ENCODE measurements at places on chromosomes 1 and 21.

DNA sequence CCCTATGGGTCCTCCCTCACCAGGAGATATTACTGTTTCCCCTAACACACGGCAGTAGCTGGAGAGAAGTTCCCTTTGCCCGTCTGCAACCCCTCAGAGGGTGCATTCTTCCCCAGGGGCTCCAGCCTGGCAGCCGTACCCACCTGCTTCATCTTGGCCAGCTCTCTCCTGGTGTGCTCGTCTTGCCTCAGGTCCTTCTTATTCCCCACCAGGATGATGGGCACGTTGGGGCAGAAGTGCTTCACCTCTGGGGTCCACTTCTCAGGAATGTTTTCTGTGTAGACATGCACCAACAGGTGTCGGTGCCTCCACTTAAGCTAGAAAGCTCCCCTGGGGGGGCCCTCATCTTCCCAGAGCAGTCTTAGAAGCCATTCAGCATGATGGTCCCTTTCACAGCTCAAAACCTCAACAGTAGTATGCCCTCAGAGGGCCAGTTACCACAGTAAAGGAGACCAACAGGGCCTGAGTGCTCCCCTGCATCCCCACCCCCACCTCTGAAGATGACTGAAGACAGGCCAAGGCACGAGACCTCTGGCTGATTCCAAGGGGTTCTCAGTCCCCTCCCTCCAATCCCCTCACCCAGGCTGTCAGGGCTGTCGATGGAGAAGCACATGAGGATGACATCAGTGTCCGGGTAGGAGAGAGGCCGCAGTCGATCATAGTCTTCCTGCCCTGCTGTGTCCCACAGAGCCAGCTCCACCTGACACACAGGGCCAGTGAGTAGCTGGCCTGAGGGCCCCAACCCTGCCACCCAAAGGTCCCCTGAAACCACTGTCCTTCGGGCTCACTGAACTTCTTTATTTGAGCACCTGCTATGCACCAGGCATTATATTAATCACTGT lies 4.3 kb downstream of the RHOC start:
- DNase-seq, result no peak

- no peak for DNase-seq
Observed at GRCh38 chr1:154987326-154987725, 4.2 kb downstream of the FLAD1 start.

- no peak for DNase-seq
Observed at GRCh38 chr1:23216771-23217420, 406 bp downstream of the HTR1D start.

DNA sequence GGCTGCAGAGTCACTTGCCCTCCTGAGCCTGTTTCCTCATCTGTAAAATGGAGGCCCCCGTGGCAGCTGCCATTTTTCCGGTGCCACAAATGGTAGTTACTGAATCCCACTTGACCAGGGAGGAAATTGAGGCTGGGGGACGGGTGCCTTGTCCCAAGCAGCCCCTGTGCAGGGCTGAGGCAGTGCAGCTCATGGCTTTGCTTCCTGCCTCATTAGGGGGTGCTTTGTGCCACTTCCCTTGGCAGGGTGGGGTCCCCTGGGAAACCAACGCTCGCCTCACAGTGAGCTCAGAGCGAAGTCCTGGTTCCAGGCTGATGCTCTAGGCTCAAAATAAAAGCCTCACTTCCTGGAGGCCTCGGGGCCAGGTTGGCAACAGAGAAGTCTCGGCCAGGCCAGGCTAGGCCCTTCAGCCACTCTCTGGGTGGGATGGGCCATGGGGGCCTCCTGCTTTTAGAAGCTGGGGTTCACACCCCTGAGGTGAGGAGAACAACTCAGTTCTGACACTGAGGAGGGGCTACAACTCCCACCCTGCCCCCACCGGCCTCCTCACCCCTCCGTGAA lies 6.8 kb downstream of the LAPTM5 start:
- no peak for DNase-seq

GRCh38 chr1:6108937-6109614 lies 63.4 kb downstream of the KCNAB2 start:
- peak; percentile 50 for DNase-seq

GRCh38 chr1:99642053-99642452 lies 3.9 kb upstream of the PALMD start:
- DNase-seq, result no peak

DNA sequence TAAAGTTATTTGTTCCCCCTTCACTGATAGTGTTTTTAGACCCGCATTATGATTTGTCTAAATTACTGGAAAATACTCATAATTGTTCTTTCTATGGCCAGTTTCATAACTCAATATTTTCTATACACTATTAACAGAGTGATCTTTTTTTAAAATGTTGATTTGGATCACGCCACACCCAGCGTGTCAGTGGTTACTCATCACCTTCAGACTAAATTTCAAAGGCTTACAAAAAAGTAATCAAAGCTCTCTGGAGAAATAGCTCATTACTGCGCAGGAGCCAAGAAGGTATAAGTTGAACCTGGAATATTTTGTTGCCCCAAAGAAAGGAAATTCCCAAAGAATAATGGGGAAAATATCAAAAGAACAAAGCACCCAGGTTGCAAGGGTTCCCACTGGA lies 104.9 kb downstream of the EVI5 start:
- DNase-seq, result no peak

- DNase-seq, result no peak
Observed at GRCh38 chr1:219651993-219652392, 39.1 kb upstream of the ZC3H11B start.

GRCh38 chr1:89440911-89441310 lies 77.1 kb downstream of the GBP6 start:
- DNase-seq, result no peak

DNA sequence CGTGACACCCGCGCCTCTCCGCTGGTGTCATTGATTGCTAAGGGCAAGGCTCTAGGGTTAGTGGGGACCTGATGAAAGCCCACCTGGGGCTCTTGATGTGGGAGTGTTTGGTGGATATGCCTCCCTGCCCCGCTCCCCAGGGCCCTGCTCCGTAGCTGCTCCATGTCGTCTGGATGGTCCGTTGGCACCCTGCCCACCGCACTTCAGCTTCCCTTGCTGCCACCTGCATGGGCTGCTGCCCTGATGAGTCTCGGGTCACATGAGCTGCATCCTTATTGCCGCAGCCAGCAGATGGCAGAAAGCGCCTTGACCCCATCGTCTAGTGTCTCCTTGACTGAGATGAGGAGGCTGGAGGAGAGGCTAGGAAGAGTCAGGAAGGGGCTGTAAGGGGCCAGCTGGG lies 439.4 kb downstream of the CAMTA1 start:
- DNase-seq, result no peak

DNA sequence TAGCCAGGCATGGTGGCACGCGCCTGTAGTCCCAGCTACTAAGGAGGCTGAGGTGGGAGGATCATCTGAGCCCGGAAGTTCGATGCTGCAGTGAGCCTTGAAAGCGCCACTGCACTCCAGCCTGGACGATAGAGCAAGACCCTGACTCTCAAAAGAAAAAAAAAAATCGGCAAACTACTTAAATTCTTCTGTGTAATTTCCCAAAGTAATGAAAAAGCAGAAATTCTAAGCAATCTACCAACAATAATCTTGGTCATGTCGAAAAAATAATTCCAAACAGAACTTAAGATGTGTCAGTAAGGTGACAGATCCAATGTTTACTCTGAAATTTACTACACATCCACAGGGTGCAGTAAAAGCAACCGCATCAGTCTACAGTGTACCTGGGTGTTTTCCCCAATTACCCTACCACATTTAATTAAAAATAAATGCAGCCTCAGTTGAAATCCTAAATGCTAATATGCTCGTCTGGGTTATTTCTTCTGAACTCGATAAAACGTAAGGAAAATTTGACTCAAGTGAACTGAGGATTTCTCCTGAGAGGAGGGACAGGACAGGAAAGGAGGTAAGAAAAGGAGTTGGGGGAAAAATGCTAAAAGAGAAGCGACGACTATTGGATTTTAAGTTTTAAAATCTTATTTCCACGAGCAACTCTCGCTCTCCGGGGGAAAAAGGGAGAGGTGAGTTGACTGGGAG lies 801 bp downstream of the EPRS1 start:
- DNase-seq, result peak; percentile 14

DNA sequence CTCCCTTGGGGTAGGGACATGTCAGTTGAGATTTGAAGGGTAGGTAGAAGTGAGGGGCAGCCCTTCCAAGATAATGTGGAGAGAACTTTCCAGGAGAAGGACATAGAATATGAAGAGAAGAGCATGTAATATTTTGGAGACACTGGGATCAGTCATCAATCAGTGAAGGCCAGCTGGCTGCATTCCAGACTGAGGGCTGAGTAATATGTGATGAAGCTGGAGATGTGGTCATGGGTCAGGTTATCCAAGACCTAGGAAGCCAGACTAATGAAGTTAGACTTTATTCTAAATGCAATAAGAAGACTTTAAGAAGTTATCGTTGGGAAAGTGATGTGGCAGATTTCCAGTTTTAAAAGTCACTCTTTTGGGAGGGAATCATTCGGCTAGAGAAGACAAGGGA lies 262.0 kb downstream of the HMCN1 start:
- no peak for DNase-seq

DNA sequence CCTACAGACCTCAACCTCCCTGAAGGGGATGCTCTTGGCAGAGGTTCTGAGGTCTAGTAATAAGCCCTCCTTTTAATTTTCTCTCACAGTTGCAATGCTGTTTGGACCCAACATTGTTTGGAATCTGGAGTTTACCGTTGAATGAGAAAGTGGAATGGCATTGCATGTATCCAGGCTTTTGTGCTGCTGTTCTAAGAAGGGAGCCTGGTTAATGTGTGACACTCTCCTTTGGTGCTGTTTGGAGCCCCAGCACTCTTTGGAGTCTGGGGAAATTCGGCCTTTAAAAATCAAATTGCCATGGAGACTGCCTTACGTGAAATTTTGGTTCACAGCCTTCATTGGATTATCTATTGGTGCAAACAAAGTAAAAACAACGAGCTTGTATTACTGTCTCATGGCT lies 23.7 kb upstream of the TMEM61 start:
- no peak for DNase-seq

- DNase-seq, result no peak
Observed at GRCh38 chr1:18769140-18769539, 90.3 kb downstream of the TAS1R2 start.

- no peak for DNase-seq
Observed at GRCh38 chr1:60890664-60891063, 191.7 kb upstream of the NFIA start.

GRCh38 chr1:205056956-205057568 lies 14.1 kb downstream of the CNTN2 start:
- DNase-seq, result no peak

GRCh38 chr1:80594013-80594412 lies 1206.7 kb upstream of the ADGRL2 start:
- DNase-seq, result no peak

- no peak for DNase-seq
Observed at GRCh38 chr1:219798283-219799030, 129.9 kb downstream of the SLC30A10 start.

DNA sequence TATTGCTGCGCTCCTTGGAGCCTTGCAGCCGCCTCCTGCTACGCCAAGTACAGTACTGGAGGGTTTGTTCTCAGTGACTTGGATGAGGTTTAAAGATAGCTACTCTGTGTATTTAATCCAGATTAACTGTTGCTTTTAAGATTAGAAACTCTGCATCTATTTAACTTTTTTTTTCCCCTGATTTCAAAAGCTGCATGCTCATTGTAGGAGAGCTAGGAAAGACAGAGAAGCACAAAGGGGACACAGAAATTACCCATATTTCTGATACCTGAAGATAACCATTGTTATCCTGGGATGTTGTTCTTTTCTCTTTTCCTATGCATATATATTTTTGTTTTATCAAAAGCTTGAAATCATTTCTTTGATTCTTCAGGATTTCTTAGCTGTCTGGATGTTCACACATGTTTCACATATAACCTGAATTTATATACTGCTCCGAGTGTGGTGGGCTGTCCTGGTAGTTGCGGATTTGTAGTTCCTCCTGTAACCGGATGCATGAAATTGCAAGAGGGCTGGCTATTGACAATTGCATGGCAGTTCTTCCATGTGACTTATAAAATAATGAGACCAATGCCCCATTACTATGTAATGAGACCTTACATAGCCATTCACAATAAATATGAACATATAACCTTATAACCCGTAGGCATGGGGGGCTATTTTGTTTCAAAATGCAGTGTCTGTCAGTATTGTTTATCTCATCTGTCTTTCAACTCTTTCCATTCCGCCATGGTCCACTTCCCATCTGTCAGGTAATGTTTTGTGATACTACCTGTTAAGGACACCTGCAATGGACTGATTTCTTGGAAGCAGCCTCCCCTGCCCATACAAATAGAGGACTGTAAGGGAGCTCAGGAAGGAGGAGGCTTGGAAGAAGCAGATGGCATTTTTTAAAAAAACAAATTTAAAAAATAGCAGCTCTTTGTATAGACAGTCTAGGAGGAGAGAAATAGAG lies 1.4 kb downstream of the RAVER2 start:
- no peak for DNase-seq

DNA sequence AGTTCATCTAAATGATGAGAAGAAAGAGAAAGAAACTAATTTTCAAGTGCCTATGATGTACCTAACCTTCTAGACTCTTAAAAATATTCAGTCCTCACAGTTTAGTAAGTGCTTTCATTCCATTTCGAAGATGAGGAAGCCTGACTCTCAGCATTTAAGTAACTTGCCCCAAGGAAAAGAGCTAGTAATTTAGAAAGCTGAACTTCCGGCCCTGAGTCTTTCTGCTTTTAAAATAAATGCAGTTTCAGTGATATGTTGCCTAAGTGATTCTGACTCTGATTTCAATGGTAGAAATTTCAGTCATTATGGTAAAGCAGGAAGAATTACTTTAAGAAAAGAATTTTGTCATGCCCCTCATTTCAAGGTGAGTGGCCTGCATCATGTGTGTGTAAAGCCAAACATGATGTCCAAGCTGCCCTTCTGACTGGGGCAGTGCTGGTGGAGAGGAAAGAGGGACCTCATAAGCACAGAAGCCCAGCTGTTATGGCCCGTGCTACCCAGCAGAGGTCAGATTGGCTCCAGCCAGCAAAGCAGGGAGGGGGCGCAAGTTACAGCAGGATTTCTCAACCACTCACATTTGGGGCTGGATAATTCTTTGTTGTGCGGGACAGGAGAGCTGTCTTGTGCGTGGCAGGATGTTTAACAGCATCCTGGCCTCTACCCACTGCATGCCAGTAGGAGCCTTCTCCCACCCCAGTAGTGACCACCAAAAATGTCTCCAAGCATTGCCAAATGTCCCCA lies 10.7 kb downstream of the ATP1A4 start:
- DNase-seq, result no peak

GRCh38 chr1:209219791-209220524 lies 363.6 kb upstream of the CAMK1G start:
- DNase-seq, result no peak

DNA sequence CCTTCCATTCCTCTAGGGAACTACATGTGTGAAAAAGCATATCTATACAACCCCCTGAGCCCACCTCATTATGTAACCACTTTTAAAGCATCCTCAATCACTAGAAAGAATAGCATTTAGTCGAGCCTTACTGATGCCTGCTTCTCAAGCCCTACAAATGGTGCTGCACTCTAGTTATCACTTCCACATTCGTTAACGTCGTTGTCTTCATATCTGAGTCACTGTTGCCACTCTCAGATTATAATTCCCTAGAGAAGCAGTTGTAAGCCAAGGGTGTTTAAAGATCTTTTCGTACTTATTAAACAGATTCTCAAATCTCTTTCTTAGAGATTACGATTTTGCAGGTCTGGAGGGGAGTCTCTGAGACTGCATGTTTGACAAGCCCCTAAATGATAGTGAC lies 16.5 kb downstream of the ATP1B1 start:
- no peak for DNase-seq
